ENCODE measurements at places on chromosomes 4 and X.

GRCh38 chrX:152893980-152894610, 3.8 kb upstream of the ZNF185 start:
- no peak for DNase-seq

- no peak for DNase-seq
These were observed 23.9 kb downstream of the PRDM8 start for GRCh38 chr4:80221161-80221560.

DNA sequence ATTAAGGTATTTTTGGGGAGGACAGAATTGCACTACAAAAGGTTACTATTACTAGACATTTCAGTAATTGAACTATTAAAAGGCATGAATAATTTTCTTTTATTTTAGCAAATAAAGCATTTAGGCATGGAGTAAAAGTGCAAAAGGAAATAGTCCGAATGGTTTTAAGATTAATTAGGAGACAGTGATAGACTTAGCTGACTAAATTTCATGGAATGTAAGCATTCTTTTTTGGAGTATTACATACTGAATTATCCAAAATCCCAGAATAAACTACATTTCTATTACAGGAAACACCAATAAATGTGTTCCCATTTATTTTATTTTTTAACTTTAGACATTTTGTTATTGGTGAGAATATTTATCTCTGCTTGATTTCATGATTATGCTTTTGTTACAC, 30.7 kb upstream of the MAP9 start:
- DNase-seq: no peak

- DNase-seq: no peak
These were observed 1.2 kb upstream of the PDZD4 start for GRCh38 chrX:153831429-153832150.

DNA sequence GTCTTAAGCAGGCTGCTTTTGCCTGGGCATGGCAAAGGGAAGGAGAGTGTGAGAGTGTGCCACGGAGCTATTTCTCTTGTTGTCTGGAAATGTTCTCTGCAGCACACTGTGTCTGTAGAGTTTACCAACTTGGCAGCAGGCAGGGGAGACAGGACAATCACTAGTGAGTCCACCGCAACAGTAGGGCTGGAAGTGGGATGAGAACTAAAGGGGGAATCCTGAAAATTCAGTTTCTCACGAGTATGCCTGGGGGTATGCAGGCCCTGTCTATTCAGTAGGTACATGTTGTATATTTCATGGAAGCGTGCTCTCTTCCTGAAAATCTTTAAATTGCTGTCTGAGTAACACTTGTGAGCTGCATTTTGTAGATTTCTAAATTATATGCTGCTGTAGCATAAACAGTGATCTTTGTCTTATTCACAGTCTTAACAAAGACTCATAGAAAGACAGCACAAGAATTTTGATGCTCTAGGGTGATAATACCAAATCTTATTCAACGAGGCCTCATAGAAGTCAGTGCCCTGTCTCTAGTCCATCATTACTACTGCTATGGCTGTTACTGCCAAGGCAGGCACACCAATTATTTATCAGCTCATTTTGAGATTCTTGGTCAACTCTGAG, 200.4 kb upstream of the LEF1 start:
- no peak for DNase-seq

DNA sequence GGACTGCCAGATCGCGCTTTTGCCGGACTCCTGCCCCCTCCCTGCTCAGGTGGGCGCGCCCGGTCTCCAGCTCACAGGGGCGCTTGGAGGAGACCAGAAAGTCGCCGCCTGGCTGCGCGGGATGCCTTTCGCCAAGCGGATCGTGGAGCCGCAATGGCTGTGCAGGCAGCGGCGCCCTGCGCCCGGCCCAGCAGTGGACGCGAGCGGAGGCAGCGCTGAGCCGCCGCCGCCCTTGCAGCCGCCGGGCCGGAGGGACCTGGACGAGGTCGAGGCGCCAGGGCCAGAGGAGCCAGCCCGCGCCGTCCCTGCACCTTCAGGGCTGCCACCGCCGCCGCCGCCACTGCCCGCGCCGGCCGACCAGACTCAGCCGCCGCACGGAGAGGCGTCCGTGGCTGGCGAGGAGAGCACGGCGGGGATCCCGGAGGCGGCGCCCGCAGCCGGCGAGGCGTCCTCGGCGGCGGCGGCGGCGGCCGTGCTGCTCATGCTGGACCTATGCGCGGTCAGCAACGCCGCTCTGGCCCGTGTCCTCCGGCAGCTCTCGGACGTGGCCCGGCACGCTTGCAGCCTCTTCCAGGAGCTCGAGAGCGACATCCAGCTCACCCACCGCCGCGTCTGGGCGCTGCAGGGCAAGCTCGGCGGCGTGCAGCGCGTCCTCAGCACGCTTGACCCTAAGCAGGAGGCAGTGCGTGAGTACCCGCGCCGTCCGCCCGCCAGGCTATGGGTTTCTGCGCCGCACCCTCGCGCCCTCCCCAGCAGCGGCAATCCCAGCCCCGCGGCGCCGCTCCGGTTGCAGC, 834 bp downstream of the NHS start:
- DNase-seq: no peak

DNA sequence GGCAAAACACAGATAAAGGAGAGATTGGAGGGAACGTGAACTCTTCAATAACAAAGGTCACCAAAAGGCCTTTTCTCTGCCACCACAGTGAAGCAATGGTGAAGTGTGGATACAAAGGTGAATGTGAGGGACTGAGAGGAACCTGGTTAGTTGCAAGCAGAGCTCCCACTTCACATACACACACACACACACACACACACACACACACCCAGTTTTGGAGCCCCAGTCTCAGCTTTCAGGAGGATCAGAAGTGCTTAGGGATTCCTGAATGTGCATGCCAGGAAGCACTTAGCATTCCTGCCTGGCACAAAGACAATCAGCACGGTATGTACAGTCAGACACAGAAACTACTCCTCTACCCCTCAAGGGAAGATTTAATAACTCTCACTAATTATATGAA, 71.5 kb downstream of the ARHGEF9 start:
- DNase-seq: no peak

GRCh38 chr4:148062301-148062950, 330.5 kb downstream of the ARHGAP10 start:
- no peak for DNase-seq

DNA sequence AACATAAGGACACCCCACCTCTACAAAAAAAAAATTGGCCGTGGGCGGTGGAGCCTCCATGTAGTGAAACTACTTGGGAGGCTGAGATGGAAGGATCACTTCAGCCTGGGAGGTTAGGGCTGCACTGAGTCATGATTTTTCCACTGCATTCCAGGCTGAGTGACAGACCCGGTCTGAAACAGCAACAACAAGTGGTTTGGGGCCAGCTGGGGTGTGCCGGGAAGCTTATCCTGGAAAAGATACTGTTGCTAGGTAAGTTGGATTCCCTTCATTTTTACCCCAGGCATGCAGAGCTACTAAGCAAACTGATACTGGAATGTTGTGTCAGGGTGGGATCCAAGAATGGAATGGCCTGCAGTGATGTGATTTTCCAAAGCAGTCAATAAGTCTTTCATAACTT, 57.0 kb downstream of the XAGE2 start:
- no peak for DNase-seq

- DNase-seq: no peak
These were observed 261.0 kb downstream of the BMPR1B start for GRCh38 chr4:95018785-95019184.

- no peak for DNase-seq
These were observed 1123.7 kb upstream of the PABPC4L start for GRCh38 chr4:135325264-135325663.

DNA sequence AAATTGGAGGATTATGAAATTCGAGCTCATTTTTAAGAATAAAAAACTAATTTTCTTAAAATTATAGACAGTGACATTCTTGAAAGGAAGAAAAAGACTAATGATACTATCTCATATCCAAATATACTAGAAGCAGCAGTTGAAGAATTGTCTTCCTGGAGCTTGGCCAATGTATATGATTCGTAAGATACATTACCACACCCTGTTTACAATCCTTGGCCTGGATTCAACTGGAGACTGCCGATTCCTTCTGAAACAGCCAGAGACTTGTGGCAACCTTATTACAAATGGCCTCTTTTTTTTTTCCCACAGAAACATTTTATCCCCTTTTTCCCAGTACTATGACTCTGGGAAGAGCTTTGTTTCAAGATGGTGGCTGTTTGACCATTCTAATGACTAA, 571.2 kb upstream of the FAT1 start:
- DNase-seq: no peak

DNA sequence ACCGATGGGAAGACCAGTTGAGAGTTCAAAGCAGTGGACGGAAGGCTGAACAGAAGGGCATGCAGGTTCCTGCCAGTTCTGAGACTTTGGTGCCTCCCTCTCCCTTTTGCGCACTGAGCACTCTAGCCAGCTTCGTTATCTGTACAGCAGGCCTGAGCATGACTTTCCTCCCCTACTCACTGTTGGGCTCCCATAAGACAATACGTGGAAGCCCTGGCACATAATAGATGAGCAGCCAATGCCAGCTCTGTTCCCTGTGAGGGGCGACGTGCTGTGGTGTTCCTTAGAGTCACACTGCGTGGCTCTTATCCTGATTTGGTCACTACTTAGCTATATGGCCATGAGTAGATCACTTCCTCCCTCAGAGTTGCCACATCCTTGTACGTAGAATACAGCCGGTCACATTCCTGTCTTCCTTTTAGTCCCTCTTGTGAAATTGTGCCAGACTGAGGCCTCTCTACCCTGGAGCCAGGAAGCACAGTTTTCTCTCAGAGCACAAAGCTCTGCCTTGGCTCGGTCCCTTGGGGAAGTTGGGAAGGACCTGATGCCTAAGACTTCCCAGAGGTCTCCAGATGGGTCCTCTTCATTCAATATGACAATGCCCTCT, 160.4 kb upstream of the MAMLD1 start:
- no peak for DNase-seq

DNA sequence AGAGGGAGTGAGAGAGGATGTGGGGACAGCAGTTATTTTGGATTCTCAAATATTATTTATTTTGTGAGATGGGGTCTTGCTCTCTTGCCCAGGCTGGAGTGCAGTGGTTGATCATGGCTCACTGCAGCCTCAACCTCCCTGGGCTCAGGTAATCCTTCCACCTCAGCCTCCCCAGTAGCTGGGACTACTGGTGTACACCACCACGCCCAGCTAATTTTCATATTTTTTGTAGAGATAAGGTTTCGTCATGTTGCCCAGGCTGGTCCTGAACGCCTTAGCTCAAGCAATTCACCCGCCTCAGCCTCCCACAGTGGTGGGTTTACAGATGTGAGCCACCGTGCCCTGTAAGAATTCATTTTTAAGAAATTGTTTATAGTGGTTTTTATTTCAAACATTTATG, 61.2 kb downstream of the FHDC1 start:
- no peak for DNase-seq

- no peak for DNase-seq
These were observed 60.3 kb upstream of the MXD4 start for GRCh38 chr4:2322227-2322626.

- no peak for DNase-seq
These were observed 89.3 kb upstream of the MAML3 start for GRCh38 chr4:140243278-140243753.

DNA sequence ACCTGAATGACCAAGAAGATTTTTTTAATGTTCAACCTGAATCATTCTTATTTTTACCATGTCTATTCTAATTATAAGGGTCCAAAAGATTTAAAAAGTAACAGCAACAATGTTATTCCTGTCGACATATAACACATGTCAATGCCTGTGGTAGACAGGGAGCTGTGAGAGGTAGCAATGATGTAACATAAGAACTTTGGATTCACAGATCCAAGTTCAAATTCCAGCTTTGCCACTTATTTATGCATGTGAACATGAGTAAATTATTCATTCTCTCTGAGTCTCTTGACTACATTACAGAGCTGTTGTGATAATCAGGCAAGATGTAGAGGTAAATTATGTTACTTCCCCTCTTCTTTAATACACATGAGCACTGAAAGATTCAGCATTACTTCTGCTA, 54.5 kb downstream of the KLHL8 start:
- no peak for DNase-seq

DNA sequence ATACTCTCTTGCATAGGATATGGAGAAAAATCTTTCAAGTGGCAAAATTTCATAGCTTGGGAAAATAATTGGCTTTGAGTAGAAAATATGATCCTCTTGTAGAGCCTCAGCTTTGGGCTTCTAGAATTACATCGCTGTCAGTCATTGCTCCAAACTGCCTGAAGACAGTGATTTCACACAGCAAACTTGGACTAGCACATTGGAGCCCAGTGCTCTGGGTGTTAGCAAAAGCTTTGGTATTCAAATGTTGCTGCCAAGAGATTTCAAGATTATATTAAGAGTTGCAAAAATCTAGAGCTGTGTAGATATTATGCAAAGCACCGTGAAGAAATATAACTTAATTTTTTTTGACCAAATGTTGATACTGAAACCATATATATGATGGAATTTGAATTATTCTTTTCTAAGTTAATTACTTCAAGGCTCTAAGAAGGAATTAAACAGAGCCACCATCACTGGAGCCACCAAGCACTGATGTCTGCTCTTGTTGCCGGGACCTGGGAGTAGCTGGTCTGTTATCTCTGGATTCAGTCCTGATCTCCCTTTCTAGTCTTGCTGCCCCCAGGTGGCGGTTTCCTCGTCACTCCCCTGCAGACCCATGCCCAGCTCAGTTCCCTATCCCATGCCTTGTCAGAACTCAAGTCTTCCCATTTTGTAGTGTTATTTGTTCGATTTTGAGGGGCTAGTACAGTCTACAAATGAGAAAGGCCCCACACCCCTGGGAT, 260.7 kb upstream of the SFRP2 start:
- no peak for DNase-seq

DNA sequence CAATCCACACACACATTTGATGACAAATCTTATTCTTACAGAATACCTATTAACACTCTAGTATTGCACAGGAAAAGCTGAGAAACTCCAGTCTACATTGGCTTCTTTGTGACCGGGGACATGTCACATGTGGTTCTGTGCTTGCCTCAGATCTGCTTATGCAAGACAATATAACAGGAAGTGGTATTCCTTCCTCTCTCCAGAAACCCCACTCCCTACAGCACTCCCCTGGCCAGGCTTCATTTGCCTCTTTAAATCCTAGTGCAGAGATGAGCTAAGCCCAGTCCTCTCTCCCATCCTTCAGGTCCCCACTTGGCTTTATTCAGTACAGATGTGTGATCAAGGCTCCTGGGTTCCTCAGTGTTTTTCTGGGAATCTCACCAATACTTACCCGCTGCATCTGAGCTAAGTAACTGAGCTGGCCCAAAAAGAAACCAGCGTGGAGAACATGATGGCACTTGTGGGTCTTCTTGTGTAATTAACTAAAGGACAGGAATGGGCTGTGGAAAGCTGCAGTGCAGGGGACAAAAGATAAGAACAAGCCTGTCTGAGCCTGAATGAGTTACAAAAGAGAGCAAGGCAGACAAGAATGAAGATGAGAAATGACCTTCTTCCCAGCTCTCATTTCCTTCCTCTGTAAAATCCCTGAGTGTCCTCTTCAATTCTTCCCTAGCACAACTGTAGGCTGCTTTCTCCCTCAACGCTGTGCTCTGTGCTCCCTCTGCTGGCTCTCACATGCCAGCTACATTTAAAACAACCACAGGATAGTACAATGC, 105.6 kb downstream of the HNRNPD start:
- peak; percentile 41 for DNase-seq

- DNase-seq: no peak
These were observed 26.7 kb downstream of the NR3C2 start for GRCh38 chr4:148415500-148415899.
